CD8-positive, alpha-beta memory T cell (primary cell): ENCODE measurements at places on chromosomes 1 and 21.

- DNase-seq, result no peak
These were observed 35.3 kb upstream of the NGF start for GRCh38 chr1:115373305-115373704.

- no peak for DNase-seq
These were observed 108.2 kb upstream of the TMPRSS2 start for GRCh38 chr21:41616031-41616591.

GRCh38 chr1:53371851-53372250, 44.0 kb upstream of the LRP8 start:
- no peak for DNase-seq

GRCh38 chr1:120133228-120133927, 42.9 kb downstream of the SEC22B start:
- DNase-seq, result no peak

DNA sequence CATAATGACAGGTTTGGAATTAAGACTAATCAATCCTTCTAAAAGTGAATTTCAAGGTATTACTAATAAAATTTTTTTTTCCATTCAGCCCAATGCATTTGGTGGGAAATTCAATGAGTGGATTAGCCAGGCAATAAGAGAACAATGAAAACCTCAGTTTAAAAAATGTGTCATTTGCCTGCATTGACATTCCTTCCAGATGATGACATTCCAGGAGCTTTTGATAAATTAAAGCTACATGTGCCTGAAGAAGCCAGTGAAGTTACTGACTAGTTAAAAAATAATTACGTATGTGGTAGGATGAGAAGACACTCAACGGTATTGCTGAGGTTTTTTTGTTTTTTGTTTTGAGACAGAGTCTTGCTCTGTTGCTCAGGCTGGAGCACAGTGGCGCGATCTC, 37.9 kb upstream of the RC3H1 start:
- no peak for DNase-seq

DNA sequence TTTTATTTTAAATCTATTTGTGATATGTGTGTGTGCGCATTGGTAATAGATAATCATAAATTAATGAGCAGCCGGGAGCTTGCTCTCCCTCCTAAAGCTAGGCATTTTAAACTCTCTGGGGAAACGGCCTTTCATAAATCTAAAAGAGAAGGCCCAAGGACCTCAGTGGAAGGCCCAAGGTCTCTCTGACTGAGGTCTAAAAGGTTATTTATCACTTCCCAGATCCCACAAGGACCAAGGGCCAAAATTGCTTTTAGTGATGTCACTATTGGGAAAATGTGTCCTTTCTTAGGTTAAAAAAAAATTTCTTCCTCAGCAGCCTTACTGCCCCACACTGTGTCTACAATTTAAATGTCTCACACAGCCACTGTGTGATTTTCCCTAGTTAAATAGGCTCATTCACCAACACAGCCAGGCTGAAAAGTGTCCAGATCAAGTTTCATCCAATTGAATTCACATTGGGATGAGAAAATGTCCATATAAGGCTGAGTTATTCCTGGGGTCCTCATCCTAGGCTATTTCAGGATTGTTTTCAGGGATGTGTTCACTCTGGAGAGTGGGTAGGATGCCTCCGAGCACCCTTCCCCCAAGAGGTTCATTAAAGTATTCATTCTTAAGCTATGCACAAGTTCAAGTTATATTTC, 46.1 kb downstream of the SLC44A3 start:
- DNase-seq, result no peak

GRCh38 chr1:86419277-86419903, 4.6 kb upstream of the CLCA2 start:
- no peak for DNase-seq

- no peak for DNase-seq
These were observed 264.6 kb upstream of the PROX1 start for GRCh38 chr1:213723187-213723586.

- no peak for DNase-seq
These were observed 5.7 kb downstream of the SMG5 start for GRCh38 chr1:156276966-156277381.

DNA sequence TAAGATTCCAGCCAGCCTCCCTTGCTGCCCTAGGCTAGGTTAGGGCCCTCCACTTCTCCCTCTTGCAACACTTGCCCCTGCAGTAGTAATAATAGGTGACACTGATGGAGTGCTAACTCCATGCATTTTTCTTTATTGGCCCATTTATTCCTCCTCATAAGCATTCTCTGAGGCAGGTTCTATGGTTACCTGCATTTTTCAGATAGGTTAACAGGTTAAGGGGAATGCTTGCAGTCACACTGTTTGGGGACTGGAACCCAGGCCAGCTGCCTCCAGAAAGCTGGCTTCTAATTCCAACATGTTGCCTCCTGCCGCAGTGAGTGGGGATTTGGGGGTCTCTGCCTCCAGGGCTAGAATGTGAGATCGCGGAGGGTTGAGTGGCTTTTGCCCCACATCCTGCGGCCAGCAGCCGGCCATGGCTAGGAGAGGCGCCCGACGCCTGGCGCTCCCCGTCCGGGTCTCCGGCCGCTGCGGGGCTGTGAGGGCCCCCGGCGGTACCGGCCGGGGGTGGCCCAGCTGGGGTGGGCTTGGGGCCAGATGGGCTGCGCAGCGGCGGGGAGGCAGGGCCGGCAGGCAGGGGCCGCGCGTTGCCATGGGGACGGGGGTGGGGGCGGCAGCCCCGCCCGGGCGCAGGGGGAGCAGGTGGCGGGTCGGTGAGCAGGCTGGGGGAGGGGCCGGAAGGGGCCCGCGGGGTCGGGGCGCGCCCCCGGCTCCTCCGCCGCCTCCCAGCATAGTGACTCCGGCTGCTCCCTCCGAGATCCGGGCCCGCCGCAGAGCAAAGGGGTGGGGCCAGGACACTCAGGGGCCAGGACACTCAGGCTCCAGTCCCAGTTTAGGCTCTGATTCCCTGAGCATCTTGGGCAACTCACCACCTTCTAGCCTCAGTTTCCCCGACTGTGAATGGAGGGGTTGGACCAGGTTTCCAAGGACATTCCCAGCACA, 68.4 kb upstream of the SSBP3 start:
- DNase-seq, result peak; percentile 28

GRCh38 chr1:85135392-85135798, 65.4 kb downstream of the SYDE2 start:
- DNase-seq, result no peak

GRCh38 chr1:17013491-17014320, 2.0 kb upstream of the ATP13A2 start:
- no peak for DNase-seq

GRCh38 chr1:199135901-199136300, 497.1 kb downstream of the PTPRC start:
- DNase-seq, result no peak

DNA sequence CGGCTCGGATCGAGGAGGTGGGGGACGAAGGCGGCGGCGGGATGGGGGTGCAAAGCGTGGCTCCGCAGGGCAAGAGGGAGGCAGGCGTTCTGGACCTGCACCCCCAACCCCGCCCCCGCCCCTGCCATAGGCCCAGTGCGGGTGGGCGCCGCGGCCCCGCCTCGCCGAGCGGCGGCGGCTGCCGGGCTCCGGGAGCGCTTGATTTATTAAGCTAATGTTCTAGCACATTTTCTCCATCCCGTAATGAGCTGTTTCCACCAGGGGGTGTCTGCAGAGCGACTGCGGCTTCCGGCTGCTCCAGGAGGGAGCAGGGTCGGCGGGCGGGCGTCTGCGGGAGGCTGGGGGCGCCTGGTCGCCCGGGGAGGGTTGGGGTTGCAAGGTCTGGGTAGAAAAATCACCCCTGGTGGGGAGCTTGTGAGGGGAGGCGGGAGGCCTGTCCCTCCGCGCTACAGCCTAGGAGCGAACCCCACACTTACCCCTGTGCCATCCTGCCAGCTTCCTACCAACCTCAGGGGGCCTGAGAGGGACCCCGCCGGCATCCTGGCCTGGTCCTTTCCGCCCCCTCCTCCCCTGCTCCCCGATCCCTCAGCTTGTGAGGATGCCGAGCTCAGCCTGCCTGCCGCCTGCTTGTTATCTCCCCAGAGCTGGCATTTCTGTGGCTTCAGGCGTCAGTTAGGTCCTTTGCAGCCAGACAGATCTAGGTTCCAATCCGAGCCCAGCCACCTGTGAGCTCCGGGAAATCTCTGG, 48.5 kb upstream of the ACOT11 start:
- DNase-seq, result no peak

- DNase-seq, result no peak
These were observed 101.6 kb upstream of the BACE2 start for GRCh38 chr21:41066086-41066938.

DNA sequence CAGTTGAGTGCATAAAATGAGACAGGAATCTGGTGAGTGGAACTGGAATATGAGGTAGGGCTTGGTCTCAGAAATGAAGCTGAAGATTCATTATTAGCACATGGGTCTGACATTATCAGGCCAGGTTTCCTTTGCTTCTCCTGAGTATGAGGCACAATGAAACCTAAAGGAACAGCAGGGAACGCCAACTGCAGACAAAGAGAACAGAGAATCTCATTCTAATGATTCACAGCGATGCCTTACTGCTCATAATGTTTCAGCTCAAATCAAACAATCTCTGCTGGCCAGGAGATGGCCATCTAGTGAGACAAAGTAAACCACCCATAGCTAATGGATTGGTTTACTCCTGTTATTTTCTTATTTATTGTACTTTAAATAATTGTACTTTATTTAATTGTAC, 133.5 kb downstream of the C1orf21 start:
- DNase-seq, result no peak

DNA sequence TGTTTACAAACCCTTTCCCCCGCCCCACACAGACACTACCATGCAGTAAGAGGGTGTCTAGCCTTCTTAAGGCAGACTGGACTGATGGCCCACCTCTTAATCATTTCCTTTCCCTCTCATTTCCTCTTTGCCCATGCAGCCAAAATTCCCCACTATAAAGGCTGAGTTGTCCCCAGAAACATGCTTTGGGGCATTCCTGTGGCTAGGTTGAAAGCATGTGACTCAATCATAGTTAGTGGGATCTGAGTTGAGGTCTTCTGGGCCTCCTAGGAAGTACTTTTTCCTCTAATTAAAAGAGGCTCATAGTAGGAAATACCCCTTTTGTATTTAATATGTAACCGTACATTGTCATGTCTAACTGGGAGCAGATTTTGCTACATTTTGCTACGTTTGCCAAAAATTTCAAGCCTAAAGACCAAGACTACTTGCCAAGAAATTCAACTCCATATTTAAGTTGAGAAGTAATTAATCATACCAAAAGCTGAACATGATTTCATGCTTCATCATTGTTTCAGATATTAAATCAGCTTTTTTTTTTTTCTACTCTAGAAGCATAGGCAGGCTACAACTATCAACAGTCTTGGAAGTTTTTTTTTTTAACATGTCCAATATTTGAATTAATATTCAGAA, 174.7 kb downstream of the ADGRL4 start:
- DNase-seq, result no peak

DNA sequence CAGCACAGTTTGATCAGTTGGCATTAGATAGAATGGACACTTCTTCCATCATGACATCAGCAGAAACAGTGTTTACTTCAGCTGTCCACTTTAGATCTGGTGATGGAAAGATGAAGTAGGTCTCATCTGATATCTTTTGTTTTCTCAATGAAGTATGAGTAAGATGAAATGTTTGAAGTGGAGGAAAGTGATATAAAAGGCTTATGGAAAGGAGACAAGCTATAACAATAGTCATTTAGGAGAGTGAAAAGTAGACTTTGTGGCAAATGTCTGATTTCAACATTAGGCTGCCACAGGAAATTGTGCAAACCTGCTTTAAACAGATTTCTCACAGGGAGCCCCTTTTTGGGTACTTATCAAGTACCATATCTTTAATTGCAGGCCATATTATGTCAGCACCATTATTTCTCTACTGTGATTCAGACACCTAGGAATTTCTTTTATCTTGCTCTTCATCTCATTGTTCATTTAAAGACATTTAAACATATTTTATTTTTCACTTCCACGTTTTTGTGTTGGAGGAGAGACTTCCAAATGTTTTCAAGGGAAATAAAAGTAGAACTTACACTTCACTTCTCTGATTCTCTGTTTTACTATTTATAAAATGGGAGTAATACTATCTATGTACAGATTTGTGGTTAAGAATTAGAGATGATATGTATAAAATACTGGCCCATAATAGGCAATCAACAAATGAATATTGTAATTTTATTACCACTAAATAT, 18.1 kb downstream of the PDC start:
- no peak for DNase-seq
